ENCODE measurements at places on chromosomes 13 and 19.

GRCh38 chr13:49246850-49247642 lies 679 bp upstream of the CDADC1 start:
- no peak for DNase-seq

GRCh38 chr19:17757125-17757524 lies 5.8 kb downstream of the FCHO1 start:
- DNase-seq = no peak

GRCh38 chr19:677201-677600 lies 1.0 kb downstream of the FSTL3 start:
- DNase-seq = no peak

DNA sequence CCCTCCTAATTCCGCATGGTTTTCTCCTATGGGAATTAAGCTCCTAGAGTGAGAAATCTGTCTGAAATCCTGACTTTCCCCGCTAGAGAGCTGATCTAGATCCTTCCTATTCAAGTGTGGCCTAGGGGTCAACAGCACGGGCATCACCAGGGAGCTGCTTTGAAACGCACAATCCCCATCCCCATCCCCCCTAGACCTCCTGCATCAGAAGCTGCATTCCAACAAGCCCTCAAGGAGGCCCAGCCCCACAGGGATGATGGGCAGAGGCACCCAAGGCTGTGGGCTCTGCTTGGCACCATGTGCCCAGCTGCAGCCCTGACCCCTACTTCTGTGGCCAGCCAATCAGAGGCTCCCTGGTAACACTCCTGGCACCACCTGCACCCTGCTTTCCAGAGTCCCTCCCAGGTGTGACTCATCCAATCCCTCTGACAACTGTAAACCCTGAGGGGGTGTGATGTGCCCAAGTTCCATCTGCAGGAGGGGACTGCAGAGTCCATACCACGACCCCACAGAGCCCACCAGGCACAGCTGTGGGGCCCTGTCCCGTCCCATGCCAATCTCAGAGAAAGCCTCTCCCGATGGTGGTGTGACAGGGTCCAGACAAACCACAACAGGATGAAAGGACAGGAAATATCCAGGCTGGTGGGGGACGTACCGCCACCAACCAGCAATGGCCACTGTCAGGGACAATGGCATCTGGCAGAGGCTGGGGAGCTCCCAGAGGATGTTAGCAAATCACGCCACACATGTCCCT lies 19.8 kb upstream of the SLC35E1 start:
- DNase-seq = no peak

GRCh38 chr19:13055213-13056051 lies 47.2 kb downstream of the LYL1 start:
- DNase-seq = no peak
